Endothelial cell of umbilical vein (primary cell): ENCODE measurements at places on chromosomes 4 and X. TPM values are rescaled to one million over a fixed set of nuclear protein-coding genes. Genes with fewer than 3 reads are reported as not detected.
A peak's percentile ranks its signal among the peaks of the same experiment; 100 is the strongest.

DNA sequence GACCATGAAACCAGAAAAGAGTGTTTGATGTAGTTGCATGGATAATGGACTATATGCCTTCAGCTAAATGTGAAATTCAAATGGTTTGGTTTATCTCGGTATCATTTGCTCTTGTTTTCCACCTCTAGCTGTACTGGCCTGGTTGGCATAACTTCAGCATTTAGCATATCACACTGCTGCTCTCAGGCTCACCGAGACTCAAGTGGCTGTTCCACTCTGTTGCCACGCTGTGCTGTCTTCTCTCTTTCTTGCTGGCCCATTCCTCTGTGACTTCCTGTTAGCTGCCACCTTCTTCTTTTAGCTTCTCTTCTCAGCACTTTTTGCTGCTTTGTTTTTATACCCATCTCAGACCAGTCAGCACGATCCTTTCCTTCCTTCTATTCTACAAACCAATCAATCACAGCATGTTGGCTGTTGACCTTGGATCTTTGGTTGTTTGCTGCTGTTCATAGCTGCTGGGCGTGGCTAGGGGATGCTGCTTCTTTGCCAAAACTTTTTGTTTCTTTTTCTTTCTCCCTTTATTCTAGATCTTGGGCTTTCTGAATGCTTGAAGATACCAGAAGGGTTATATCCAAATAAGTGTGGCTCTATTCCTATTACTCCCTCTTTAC lies 24.0 kb downstream of the INTS6L start:
- no peaks in the 10 kb centered on the region for H3K36me3 ChIP-seq
- peak; percentile 12 for DNase-seq
- no peak overlapping the region for H3K4me3 ChIP-seq
- no peak overlapping the region for H3K27ac ChIP-seq

- no peak overlapping the region for H3K27ac ChIP-seq
- no peaks in the 10 kb centered on the region for H3K36me3 ChIP-seq
- DNase-seq, result no peak
- H3K27me3 ChIP-seq, result no peaks in the 10 kb centered on the region
- H3K4me1 ChIP-seq, result no peaks in the 10 kb centered on the region
- H3K4me3 ChIP-seq, result no peak overlapping the region
Observed at GRCh38 chr4:153549405-153549804, 83.2 kb downstream of the TMEM131L start.

GRCh38 chr4:79174490-79175252 lies 151.2 kb downstream of the NAA11 start:
- H3K27ac ChIP-seq, result no peak overlapping the region
- H3K4me3 ChIP-seq, result no peak overlapping the region
- DNase-seq, result no peak
- H3K36me3 ChIP-seq, result no peaks in the 10 kb centered on the region
- no peaks in the 10 kb centered on the region for H3K4me1 ChIP-seq

Gene ADD1
- polyA plus RNA-seq, result 219 and 240 TPM in 2 replicates

GRCh38 chr4:24912252-24913118 lies at the start of gene CCDC149:
Gene CCDC149, minus strand, starts transcription at chr4:24913042. Its CDS starts 178 bp downstream, at chr4:24912864.
- peak; percentile 43 for DNase-seq
- H3K36me3 ChIP-seq, result peaks cover 3% of the 10 kb centered on the region
- peaks cover 5% of the 10 kb centered on the region for H3K4me1 ChIP-seq
- peak within 1 kb of the TSS; percentile 13 for H3K27ac ChIP-seq
- H3K27me3 ChIP-seq, result no peaks in the 10 kb centered on the region

DNA sequence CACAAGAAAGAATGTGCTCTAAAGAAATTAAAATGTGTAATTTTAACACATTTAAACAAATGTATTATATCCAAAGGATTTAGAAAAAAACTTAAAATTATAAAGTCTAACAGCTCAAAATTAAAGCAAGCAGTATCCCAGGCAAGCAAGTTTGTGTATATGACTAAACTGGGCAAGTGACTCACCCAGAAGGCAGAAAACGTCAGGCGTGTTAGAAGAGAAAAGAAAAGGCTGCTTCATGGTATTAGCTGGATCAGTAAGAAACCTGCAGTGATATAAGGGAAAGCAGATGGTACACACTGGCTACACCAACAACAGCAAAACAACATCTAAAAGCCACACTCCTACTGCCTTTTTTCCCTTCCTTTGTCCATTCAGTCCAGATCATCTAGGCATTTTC lies 250.6 kb upstream of the NDST3 start:
- H3K4me3 ChIP-seq, result no peak overlapping the region
- no peaks in the 10 kb centered on the region for H3K27me3 ChIP-seq
- H3K4me1 ChIP-seq, result no peaks in the 10 kb centered on the region

Gene TCEAL5
- not detected in 2 replicates for polyA plus RNA-seq

DNA sequence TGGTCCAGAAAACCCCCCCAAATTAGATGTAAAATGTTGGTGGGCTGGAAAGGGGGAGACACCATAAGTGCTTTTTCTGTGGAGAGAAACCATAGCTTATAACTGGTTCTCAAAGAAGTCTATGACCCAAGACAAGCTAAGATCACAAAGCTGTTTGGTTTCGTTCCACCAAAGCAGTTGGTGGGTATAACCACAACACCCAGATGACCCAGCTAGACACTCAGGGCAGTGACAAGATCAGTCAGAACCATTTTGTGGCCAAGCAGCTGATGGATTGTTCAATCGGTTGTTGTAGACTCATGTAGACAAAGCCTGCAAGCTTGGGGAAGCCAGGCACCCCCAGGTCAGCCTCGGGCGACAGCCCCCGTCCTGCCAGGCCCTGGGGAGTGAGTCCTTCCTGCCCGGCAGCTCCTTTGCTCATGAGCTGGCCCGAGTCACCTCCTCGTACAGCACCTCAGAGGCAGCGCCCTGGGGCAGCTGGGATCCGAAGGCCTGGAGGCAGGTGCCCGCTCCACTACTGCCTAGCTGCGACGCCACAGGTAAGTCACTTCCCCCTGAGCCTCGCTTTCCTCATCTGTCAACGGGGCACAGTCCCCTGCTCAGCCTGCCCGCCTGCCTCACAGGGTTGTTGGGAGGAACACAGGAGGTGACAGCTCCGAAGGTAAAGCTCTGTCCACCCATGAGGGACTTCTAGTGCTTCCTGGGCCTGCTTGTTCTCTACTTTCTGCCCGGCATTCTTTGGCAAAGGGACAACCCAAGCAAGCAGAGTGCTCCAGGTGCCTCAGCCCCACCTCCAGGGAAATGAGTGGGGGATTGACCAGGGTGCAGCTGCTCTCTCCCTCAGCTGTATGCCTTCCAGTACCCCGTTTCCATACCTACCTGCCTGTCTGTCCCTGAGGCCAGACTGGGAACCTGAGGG lies 65.2 kb upstream of the MTM1 start:
- H3K27ac ChIP-seq, result no peak overlapping the region
- no peak for DNase-seq
- H3K27me3 ChIP-seq, result no peaks in the 10 kb centered on the region
- H3K36me3 ChIP-seq, result no peaks in the 10 kb centered on the region

Gene XAGE1B
- not detected in 2 replicates for polyA plus RNA-seq
